ENCODE measurements at places on chromosomes 5 and 9. TPM values are rescaled to one million over a fixed set of nuclear protein-coding genes. Genes with fewer than 3 reads are reported as not detected.

The ANP32B gene
- total RNA-seq, result 4.0 TPM

The SLC31A1 gene
- 26.6 TPM for total RNA-seq

The DMRT3 gene
- not detected for total RNA-seq

The SLC6A7 gene
- total RNA-seq, result not detected

The TRMO gene
- 13.2 TPM for total RNA-seq

The BAAT gene
- total RNA-seq, result 31.9 TPM

The SLC34A1 gene
- 1.0 TPM for total RNA-seq

The GFRA3 gene
- 1.9 TPM for total RNA-seq

The LCNL1 gene
- 0.08 TPM for total RNA-seq

The QRFP gene
- 0.05 TPM for total RNA-seq

The SPIN1 gene
- 27.4 TPM for total RNA-seq

The RPL37 gene
- 40.5 TPM for total RNA-seq

The GDF9 gene
- total RNA-seq, result 0.08 TPM

The CYSTM1 gene
- total RNA-seq, result 15.6 TPM

The OMD gene
- total RNA-seq, result 0.75 TPM

The PRUNE2 gene
- 4.5 TPM for total RNA-seq

The OTP gene
- not detected for total RNA-seq

The TEX10 gene
- 7.4 TPM for total RNA-seq

The MELK gene
- 0.08 TPM for total RNA-seq

The C9orf43 gene
- 1.1 TPM for total RNA-seq

The SLC45A2 gene
- total RNA-seq, result 1.3 TPM

The TNFAIP8 gene
- total RNA-seq, result 28.6 TPM

The PCDHGA3 gene
- total RNA-seq, result 0.59 TPM

The TERT gene
- not detected for total RNA-seq

The RANBP17 gene
- total RNA-seq, result 9.2 TPM

The PCYOX1L gene
- total RNA-seq, result 4.4 TPM

The ADGRV1 gene
- 5.1 TPM for total RNA-seq

The IFNA2 gene
- total RNA-seq, result not detected

The S1PR3 gene
- 4.5 TPM for total RNA-seq

The ARHGAP26 gene
- 4.4 TPM for total RNA-seq

The RNF183 gene
- not detected for total RNA-seq

The HK3 gene
- total RNA-seq, result 16.7 TPM

The SMIM33 gene
- total RNA-seq, result 0.05 TPM

The FIBCD1 gene
- not detected for total RNA-seq

The FBN2 gene
- total RNA-seq, result 0.84 TPM

The GPR151 gene
- total RNA-seq, result not detected

The SPINK4 gene
- total RNA-seq, result 0.70 TPM

The DNAJC18 gene
- total RNA-seq, result 0.92 TPM

The TMEM215 gene
- total RNA-seq, result not detected

The TSSK1B gene
- not detected for total RNA-seq

The INSL4 gene
- total RNA-seq, result not detected

The GDA gene
- 0.37 TPM for total RNA-seq

The VLDLR gene
- 0.70 TPM for total RNA-seq

The PRDM9 gene
- not detected for total RNA-seq

The FCN2 gene
- 23.6 TPM for total RNA-seq

The PCDHGA2 gene
- total RNA-seq, result 0.42 TPM

The LTC4S gene
- total RNA-seq, result 1.3 TPM

The DNAH5 gene
- 0.19 TPM for total RNA-seq

The KLF4 gene
- 7.4 TPM for total RNA-seq

The PLAC8L1 gene
- not detected for total RNA-seq

The GZMA gene
- 2.1 TPM for total RNA-seq

The NEUROG1 gene
- not detected for total RNA-seq
